ENCODE measurements at places on chromosomes 2 and 18. TPM values are rescaled to one million over a fixed set of nuclear protein-coding genes. Genes with fewer than 3 reads are reported as not detected.
A peak's percentile ranks its signal among the peaks of the same experiment; 100 is the strongest.

RGPD6 gene
- total RNA-seq = 13.7 TPM

TTN gene
- total RNA-seq = 4.2 TPM

NCKAP1 gene
- 104 TPM for total RNA-seq

LOXHD1 gene
- not detected for total RNA-seq

SH3RF3 gene
- total RNA-seq = 2.5 TPM

DCC gene
- total RNA-seq = 5.4 TPM

SULT1C4 gene
- 27.5 TPM for total RNA-seq

PRSS56 gene
- not detected for total RNA-seq

DNA sequence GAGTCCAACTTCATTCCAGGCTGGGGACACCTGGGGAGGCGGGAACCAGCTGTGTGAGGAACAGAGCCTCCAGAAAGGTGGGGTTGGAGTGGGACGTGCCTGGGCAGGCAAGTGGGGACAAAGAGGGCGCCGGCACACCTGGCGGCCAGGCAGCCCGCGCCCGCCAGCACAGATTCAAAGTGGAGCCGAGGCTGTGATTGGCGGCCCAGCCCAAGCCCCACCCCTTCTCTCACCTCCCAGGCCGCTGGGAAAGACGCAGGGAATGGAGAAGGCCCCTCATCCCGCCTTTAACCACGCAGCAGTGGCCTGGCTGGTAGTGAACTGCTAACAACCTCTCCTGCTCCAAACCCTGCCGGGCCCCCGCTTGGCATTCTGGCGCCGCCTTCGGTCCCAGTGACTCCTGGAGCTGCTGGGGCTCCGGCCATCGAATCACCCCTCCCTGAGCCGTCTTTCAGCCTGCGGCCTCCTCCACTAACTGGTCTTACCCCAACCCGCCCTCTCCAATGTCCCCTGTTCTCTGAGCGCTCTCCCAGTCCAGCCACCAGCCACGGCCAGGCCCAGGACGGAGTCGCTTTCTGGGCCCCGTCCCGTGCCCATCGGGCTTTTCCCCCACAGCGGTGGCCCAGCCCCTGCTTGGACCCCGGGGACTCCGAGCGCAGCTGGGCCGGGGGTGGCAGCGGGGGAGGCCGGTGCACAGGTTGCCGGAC is 27.9 kb upstream of the PTMA start:
- peak; percentile 79 for DNase-seq

GRCh38 chr2:213237251-213237650 is 47.0 kb upstream of the SPAG16 start:
- DNase-seq = no peak

GRCh38 chr2:189952536-189953109 is 109.9 kb downstream of the MSTN start:
- no peak for DNase-seq

DNA sequence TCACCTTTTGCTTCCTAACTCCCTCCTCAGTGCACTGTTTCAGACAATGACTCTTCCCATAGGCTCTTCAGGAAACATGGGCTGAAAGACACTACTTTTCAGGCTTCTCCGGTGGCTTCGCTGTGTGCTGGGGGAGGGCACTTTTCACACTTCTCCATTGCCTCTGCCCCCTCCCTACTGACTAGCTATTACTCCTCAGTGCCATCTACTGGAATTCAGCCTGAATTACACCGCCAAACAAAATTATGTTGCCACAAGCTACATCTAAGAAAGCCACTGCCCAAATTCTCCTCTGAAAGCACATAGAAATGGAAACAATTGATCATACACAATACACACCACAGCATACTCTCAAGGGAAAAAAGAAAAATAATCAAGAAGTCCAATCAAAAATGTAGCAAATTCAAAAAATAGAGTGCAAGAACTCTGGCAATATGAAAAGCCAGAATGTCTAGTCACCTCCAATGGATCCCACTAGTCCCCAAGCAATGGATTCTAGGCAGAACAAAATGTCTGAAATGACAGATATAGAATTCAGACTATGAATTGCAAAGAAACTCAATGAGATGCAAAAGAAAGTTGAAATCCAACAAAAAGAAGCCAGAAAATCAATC is 1139.4 kb upstream of the GYPC start:
- DNase-seq = no peak

GRCh38 chr18:54805571-54806334 is 22.5 kb upstream of the RAB27B start:
- no peak for DNase-seq

DNA sequence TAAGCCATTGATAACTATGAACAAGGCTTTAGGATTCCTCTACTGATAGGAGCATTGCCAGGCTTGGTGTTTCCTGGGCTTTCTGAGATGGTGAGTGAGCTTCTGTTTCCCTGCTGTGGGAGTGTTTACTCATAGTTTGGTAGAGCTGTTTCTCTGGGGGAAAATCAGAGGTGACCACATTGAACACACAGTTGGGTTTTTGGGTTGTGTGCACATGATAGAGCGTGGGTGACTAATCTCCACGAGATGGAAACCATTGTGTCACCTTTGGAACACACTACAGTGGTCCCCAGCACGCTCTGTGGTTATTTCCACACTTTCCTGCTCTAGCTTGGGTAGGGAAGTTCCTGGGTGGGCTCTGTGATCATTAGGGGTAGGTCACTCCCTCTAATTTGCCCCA is 5.4 kb downstream of the IL1R1 start:
- no peak for DNase-seq

DNA sequence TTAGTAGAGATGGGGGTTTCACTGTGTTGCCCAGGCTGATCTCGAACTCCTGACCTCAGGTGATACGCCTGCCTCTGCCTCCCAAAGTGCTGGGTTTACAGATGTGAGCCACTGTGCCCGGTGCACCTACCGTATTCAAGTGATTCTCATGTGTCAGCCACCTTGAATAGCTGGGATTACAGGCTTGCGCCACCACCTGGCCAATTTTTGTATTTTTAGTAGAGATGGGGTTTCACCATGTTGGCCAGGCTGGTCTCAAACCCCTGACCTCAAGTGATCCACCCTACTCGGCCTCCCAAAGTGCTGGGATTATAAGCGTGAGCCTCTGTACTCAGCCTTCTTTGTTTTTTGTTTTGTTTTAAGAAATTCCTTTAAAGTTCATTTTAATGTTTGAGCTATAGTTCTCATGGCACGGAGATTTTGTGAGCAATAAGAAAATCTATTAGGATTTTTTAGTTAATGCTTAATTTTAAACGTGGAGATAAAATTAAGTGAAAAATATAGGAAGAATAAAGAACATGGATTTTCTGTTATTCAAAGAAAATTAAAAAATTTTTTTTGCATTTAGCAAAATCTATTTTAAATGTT is 242.6 kb downstream of the PHLPP1 start:
- no peak for DNase-seq

DNA sequence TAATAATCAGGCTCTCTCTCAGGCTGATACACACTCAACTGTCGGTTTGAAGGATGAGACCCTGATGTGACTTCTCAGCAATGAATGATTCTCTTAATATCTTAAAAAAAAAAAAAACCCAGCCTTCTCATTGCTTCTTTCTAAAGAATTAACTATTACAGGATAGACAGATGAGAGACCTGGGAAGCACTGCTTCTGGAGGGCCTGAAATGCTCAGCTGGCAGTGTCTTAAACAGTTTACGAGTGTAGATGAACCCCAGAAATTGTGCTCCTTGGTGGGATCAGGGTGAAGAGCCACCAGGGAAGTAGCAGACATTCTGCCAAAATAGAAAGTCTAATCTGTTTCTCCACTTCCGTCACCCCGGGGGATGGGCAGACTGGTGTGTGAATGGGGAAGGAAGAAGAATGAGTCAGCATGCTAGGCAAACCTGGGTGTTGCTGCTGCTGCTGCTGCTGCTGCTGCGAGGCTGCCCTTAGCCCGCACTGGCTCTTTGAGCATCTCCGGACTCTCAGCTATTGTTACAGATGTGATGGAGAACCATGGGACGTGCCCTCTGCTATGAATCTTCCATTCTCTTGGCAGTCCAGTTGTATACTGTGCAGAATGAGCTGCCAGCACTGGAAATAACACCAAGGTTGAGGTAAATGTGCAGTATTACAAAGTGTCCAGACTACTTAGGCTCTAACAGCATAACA is 158.4 kb downstream of the SETBP1 start:
- DNase-seq = no peak

DNA sequence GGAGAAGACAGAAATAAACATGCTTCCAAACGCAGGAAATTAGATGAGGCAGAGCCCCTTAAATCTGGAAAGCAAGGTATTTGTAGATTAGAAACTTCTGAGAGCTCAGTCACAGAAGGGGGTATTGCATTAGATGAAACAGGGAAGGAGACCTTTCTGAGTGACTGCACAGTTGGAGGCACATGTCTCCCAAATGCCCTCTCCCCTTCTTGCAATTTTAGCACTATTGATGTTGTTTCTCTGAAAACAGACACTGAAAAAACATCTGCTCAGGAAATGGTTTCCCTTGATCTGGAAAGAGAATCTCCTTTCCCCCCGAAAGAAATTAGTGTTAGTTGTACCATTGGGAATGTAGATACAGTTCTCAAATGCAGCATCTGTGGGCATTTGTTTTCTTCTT is 33.5 kb downstream of the ZNF407 start:
- DNase-seq = no peak

GRCh38 chr18:75211002-75211621 is 515 bp downstream of the TSHZ1 start:
- no peak for DNase-seq

DNA sequence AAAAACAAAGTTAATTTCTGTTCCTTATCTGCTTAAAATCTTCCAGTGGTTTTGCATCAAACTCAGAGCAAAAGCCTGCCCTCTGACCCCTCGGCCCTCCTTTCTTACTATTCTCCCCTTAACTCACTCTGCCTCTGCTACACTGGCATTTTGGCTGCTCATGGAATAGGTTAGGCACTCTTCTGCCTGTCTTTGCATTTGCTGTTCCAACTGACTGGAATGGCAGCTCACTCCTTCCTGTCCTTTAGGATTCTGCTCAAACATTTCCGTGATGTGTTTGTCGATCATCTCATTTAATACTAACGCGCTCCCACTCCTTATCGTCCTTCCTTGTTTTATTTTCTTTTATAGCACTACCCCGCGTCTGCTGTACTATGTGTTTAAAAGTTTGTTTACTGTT is 815 bp downstream of the CEBPZ start:
- no peak for DNase-seq

DNA sequence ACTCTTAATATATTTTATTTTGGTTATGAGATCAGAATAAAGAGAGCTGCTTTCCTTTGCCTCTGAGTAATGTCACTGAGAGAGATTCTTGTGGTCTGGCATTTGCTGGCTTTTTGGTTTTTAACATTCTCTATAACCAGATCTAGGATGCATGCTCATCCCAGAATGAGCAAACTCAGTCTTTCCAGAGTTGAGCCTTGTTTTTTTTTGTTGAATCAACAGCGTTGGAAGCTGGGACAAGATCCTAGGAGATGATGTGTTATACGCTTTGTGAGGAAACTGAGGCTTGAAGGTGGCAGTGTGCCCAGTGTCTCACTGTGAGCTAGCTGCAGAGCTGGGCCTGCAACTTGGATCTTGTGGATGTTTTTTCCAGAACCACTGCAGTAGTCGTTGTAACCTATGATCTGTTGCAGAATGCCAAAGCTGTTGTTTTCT is 19.5 kb downstream of the MYO1B start:
- no peak for DNase-seq

DNA sequence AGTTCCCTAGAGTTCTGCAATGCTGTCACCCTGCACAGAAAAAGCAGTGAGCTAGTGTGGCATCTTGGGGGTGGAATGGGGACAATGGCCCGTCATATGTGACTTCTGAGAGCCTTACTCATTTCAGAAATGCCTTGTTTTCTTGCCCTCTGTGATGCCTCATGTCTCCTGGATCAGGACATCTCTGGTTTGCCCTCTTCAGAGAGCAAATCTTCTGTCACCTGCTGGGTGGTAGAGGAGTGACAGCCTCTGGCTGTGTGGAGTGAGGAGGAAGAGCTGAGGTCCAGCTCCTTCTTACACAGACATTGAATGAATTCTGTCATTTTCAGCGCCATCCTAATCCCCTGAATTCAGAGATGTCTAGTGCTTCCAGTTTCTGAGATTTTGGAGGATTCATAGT is 55.6 kb upstream of the PHLPP1 start:
- no peak for DNase-seq

- DNase-seq = no peak
These were observed 37.4 kb upstream of the MYO3B start for GRCh38 chr2:170140561-170140960.

DNA sequence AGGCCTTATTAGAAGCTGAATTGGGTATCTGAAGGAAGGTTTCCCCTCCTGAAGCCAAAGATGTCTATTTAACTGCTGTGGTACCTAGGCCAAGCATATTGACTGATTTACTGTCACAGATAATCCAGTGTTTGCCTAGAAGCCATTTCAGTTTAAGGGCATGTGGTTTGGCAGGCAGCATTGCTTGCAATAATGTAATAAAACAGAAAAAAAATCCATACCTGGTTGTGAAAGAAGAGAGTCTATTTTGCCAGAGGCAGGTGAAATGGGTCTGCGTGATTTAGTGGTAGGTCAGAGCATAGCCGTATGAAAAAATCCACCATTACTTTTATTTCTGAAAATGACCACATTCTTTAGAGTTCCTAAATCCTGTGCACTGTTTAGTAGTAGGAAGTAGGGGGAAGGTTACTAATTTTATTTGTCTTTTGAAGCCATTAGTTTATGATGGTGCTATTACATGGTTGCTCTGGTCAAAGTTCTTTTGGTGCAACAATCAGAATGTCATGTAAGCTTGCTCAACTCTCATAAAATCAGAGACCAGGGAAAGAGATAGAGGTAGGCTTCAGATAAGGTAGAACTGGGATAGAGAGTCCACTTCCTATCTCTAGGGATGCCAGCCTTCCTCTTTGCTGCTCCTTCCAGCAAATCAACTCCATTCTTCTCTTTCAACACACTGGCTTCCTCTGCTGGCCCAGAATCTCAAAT is 343.4 kb downstream of the GPD2 start:
- DNase-seq = no peak

DNA sequence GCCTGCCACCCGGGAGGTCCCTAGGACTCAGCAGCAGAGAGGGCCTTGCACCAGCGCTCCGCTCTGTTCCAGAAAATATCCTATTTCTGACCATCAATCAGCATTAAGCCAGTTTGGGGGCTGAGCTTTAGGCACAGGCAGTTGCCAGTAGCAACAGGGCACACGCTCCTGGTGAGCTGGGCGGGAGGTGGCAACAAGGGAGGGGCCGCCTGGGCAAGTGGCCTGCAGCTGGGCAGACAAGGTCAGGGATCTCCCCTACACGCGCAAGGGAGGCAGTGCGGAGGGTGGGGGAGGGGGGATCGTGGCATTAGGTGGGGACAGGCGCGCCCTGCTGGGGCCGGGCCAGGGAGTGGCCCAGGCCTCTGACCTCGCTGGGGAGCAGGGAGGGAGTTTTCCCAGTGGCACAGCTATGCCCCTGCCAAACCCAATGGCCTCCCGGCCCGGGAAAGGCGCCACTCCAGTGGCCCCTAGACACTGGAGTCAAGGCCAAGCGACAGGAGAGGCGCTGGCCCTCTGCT is 302.8 kb downstream of the NCKAP5 start:
- no peak for DNase-seq

DNA sequence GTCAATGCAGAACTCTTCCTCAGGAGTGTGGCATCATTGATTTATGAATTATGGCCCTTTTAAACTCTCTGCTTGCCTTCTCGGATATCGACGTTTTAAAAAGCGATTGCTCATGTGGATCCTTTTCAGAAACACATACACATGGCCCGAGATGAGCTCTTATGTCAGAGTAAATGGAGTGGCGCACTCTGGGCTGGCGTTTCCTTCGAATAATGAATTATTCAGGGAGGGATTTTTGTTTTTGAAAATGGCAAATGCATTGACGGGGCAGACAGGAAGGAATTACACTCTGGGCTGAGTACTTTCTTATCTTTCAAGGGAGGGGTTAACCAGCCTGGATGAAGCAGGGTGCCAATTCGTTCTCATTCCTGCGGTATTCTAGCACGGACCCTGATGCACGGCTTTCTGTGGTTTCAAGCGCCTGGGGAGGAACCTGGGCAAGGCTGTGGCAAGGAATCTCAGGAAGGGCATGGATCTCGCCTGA is 142.7 kb downstream of the PRKCE start:
- no peak for DNase-seq

All from type B pancreatic cell (in vitro differentiated cells).